ENCODE measurements at places on chromosomes 2 and 18.

DNA sequence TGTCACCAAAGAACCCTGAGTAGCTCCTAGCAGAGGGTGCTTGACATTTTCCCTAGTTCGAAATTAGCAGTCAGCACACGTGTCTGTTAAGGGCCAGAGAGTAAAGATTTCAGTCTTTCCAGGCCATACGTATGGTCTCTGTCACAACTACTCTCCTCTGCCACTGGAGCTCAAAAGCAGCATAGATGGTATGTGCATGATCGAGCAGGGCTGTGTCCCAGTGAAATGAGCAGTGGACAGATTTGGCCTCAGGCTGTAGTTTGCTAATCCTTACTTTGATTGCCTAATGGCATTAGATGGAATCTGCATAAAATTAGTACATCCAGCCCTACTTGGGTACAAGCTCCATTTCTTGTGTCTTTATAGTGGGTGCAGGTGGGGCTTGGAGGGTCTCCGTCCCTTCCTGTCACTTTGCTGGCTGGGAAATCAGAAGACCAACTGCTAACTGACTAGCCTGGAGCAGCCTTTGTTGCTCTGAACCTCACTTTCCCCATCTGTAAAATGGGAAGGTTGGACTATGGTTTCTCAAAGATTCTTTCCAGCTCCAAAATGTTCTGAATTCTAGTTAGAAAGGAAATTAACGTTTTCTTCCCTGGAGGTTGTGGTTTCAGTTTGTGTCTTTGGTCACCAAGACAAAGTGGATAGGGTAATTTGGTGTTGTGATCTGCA is 108.5 kb downstream of the GLI2 start:
- DNase-seq = no peak

GRCh38 chr2:143808166-143808565 is 678.9 kb downstream of the ARHGAP15 start:
- DNase-seq = no peak

DNA sequence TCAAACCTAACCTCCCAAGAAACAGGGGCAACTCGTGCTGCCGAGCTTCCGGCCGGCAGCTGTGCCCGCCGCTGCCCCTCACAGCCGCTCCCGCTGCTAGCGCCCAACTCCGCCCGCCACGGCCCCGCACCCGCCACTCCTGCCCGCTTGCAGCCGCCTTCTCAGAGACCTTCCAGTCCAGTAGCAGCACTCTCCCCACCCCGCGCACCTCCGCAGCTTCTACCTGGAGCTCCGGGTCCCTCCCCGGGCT is 722 bp upstream of the C2orf15 start:
- no peak for DNase-seq

- DNase-seq = no peak
These were observed 381.0 kb downstream of the MEIS1 start for GRCh38 chr2:66815886-66816285.

GRCh38 chr18:5622905-5623304 is 79.1 kb upstream of the EPB41L3 start:
- no peak for DNase-seq

DNA sequence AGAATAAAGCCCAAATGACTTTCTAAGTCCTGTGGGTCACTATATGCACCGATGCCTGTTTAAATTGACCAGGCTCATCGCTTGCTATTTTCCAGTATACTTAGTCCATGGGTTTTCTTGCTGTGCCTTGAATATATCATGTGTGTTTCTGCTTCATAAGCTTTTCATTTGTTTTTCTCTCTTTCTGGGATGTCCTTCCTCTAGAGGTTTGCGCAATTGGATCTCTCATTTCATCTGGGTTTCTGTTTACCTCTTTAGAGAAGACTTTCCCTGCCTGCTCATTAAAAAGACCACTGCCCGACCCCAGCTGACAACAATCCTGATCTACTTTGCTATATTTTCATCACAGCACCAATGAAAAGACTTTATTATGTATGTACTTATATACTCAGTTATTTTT is 150.9 kb upstream of the CYRIA start:
- no peak for DNase-seq

- no peak for DNase-seq
These were observed 83.9 kb upstream of the MAPRE2 start for GRCh38 chr18:34957119-34957863.

GRCh38 chr2:170455617-170456426 is 259.3 kb upstream of the SP5 start:
- no peak for DNase-seq

DNA sequence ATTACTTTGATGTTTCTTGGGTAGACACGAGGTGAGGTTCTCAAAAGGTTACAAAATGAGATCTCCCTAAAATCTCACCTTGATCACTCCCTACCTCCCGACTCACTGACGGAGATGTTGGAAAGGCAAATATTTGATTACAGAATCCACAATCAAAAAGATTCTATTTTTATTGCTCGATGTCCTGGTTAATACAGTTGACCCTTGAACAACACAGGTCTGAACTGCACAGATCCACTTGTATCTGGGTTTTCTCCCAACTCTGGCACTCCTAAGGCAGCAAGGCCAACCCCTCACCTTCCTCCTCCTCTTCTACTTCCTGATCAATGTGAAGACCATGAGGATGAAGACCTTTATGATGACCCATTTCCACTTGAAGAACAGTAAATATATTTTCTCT is 125.3 kb downstream of the C2orf74 start:
- DNase-seq = no peak

DNA sequence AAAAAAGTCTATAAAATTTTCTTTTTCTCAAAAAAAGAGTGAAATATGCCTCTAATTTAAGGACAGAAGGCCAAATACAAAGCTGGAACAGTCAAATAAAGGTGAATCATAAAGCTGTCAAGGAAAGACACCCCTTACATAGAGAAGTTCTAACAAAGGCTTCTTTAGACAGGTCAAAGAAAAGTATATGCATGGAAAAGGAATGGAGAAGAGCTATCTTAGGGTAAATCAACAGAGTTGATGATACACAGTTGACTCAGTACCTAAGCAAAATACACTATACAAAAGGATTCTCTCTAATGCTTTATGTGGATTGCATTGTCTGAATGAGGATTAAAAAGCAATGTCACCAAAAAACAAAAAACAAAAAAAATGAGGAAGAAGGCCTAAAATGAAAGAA is 214.8 kb downstream of the TXNL1 start:
- no peak for DNase-seq

GRCh38 chr2:16179701-16180416 is 239.5 kb downstream of the MYCN start:
- no peak for DNase-seq

GRCh38 chr18:57278933-57279332 is 73.4 kb upstream of the ST8SIA3 start:
- no peak for DNase-seq

DNA sequence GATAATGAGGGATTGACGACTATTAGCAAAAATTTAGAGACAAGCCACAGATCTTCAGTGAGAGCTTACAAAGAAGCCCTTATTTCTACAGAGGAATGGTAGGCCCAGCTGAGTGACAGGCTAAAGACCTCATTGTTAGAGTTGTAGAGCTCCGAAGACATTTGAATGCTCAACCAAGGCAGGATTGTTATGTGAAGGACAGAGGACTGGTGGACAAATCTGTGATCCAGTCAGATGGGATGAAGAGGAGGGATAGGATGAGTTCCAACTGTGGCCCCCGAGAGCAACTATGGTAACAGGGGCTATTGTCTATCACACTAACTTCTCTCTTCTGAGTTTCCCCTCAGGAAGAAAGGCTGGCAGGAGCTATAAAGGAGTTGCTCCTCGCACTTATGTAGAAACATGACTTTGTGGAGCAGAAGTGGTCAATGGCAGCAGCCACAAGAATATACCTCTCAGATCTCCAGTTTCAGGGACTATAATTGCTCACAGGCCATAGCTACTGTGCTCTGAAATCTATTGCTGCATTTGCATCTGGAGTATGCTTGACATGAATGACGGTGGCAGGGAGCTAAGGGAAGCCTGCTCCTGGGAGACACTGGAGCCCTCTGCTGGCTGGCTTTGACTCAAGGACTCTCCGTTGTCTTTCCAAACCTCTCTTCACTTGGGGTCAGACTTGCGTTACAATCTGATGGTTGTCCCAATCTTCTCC is 50.3 kb upstream of the GREB1L start:
- DNase-seq = no peak

DNA sequence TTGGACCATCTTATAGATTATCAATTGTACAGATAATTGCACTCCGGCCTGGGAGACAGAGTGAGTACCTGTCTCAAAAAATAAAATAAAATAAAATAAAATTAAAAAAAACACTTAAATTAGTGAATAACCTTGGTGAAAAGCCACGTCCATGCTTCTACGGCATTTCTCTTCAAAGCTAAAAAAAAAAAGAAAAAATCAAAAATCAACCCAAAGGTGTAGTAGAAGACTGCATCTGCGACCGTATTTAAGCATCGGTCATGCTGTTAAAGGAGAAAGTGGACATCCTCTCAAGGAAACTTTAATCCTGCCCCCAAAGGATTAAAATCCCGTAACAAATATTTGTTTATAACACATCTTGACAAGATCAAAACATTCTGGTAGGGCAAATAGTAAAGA is 350 bp upstream of the RNF138 start:
- no peak for DNase-seq

DNA sequence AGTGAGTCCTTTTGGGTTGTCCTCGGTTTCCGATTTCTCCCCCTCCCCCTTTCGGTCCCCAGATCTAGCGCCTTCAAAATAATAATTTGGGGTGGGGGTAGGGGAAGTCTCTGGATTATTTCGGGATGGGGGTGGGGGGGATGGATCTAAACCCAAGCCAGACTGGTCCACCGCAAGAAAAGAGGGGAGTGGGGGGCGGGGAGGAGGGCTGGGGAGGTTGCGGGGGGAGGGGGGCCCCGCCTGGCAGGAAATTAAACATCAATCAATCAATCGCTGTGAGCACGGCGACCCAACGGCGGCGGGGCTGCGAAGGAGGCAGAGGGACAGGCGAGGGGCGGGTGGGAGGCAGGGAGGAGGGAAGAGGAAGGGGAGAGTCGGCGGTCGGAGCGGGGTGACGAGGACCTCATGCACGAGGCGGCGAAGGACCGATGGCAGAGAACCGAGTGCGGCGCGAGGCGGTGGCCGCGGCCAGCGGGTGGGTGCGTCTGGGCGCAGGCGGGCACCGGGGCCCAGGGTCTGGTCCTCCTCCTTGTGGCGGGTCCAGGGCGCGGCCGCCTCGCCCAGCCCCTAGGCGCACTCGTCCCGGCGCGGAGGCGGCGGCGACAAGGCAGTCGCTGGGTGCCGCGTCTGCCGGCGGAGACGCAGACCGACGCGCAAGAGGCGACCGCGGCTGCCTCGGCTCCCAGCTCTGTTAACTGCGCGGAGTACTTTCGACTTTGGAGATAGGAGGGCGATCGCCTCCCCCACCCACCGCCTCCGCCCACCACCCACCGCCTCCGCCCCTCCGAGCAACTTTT is 468 bp upstream of the SATB2 start:
- DNase-seq = no peak

DNA sequence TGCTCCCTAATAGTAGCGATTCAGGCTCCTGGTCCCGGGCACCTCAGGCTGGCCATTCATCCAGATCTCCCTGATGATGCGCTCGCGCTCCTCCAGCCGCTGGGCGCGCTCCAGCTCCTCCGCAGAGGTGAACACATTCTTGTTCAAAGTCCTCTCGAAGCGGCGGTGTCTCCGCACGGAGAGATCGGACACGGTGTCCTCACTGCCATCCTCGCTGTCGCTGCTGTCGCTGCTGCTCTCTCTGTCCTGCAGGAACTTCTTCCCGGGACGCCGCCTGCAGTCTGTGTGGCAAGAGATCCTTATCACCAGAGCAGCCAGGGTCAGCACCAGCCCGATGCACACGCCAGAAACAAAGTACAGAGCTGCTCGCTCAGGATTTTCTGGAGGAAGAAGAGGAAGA is 67.5 kb downstream of the EVA1A start:
- no peak for DNase-seq

DNA sequence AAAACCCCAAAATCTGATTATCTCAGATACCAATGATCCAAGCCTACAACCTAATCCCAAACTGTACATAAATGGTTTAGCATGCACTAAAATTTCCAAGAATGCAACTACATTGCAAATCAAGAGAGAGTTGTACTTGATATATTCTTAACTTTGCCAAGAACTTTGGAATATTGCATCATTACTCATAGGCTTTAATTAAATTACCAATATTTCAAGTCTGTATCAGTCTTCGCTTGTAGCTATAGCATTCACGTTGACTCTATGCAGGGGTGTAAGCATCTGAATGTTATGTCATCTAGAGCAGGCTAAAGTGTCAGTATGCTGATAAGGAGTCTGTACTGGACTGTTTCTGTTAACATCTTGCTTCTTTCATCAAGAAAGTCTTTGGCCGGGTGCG is 56.3 kb downstream of the FOXI3 start:
- DNase-seq = no peak

GRCh38 chr2:136281281-136282114 is 163.5 kb upstream of the CXCR4 start:
- peak; percentile 24 for DNase-seq

DNA sequence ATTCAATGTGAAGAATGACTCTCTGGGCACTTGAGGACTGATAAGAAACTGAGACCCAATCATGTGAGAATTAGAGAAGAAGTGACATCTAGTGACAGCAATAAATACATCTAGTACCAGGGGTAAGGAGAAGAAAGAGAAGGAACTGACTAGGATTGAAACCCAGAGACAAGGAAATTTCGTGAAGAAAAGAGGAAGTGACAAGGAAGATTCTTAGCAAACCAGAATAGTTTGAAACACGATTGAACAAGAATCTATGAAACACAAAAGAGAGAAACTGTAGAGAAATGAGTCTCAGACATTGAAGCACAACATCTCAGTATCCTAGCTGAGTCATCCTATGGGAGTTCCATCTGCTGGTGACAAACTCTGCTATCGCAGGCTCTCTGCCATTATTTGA is 571.9 kb upstream of the PKDCC start:
- DNase-seq = no peak

- no peak for DNase-seq
These were observed 37.1 kb downstream of the SULT1C2 start for GRCh38 chr2:108325756-108326155.

GRCh38 chr2:204177977-204178522 is 241.5 kb downstream of the ICOS start:
- peak; percentile 62 for DNase-seq

GRCh38 chr18:58892488-58892887 is 27.8 kb downstream of the ZNF532 start:
- DNase-seq = no peak

GRCh38 chr2:191679818-191680600 is 2.1 kb downstream of the NABP1 start:
- no peak for DNase-seq

DNA sequence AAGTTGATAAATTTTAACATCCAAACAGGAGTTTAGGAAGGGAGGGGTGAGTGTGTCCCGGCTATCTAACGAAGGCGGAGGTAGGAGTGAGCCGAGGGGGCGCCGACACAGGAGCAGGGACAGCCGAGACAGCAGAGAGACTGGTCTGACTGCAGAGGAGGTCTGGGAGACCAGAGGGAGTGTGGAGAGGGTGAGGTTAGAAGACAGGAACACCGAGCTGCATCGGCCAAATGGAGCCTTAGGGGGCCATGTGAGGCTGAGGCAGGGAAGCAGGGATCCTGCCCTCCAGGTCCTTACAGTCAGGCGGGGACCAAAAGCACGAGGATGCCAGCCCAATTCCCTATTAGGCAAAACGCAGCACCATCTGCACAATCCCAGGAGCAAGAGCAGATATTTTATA is 67.0 kb downstream of the SFXN5 start:
- DNase-seq = no peak

Data from activated T-cell treated with anti-CD3 and anti-CD28 coated beads for 24 hours (primary cell).